ENCODE measurements at places on chromosomes 3 and 15.
A peak's percentile ranks its signal among the peaks of the same experiment; 100 is the strongest.

DNA sequence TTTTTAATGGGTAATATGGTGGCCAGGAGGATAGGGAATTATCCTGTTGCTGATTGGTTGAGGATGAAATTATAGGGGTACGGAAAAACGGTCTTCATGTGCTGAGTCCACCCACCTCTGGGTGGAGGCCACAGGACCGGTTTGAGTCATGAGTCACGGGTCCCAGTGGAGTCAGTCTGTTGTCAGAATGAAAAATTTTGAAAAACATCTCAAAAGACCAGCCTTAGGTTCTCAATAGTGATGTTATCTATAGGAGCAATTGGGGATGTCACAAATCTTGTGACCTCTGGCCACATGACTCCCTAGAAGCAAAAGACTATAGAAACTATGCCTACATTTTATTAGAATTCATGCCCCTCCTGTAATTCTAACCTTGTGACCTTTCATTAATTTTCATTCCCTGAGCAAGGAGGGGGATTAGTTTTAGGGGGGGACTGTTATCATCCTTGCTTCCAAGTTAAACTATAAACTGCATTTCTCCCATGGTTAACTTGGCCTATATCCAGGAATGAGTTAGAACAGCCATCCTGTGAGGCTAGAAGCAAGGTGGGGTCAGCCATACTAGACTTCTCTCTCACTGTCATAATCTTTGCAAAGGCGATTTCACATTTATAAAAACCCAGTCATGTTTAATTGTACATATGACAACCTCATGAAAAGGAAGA lies 101.2 kb downstream of the TCF12 start:
- no peak for DNase-seq

- DNase-seq, result no peak
These were observed 110.6 kb downstream of the THSD4 start for GRCh38 chr15:71225851-71226250.

DNA sequence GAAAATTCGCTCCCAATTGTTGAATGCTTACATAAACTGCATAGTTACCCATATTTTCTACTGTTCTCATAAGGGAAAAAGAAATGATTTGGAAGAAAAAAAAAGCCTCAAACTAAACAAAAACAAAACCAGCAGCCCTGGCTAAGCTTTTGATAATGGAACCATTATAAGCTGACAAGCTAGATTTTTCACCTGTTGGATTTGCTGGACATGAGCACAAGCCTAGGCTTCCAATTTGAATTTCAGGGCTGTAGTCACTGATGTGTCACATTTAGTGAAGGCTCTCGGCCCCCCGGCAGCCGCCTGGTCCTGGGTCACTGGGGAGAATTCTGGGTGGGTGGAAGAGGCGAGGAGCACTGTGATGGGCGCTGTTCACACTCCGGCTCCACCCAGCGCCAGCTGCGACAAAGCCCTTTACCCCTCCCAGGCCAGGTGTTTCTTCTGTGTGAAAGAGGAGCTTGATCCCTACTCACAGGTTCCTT lies 4.6 kb downstream of the FBXL22 start:
- no peak for DNase-seq

GRCh38 chr3:177890359-177890683 lies 645.9 kb upstream of the KCNMB2 start:
- DNase-seq, result no peak

DNA sequence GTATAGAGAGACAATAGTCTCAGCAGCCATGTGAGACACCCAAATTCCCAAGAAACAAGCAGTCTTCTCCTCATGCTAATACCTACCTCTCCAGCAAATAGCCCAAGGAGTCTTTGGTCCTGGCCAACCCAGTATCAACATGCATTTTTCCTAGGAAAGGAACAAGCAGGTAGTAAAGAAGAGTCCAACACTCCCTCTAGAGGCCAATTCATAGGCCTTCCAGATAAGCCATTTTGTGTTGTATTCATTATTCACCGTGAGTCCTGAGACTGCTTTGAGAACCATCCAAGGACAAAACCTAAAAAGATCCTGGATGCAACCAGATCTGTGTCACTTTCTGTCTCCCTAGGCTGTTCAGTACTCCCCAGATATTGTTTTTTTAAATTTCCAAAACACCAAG lies 63.6 kb upstream of the SNTN start:
- DNase-seq, result no peak

DNA sequence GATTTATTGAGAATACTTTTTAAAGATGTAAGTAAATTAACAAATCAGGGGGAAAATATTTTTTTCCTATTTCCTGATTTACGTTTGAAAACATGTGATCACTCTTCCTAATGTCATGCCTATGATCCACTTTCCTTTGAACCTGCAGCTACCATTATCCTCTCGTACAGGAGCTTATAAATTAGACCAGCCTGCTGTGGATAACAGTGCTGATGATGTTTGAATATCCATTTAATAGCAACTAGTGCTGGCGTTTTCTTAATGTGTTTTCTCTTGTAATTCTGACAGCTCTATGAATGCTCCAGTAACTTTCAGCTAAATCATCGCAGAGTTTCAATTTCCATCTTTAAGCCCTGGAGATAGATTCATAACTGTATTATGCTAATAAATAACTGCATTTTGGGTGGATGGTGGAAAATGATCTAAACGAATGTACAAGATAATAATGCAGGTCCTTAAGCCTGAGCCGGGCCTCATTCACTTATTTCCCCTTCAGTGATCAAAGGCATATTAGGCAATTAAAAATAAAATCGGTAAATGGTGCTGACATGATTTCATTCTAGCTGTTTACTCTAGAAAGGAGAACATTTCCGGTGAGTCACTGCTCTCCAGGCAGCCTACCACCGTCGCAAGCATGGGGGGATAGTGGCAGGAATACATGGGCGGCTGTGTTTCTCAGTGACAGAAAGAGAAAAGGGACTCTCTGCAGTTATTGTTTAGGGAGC lies 58.5 kb upstream of the SLC24A5 start:
- no peak for DNase-seq

- peak; percentile 20 for DNase-seq
These were observed 22.8 kb downstream of the KLHL25 start for GRCh38 chr15:85771781-85772445.

- no peak for DNase-seq
These were observed 107.2 kb downstream of the SNRPN start for GRCh38 chr15:25061808-25062550.

DNA sequence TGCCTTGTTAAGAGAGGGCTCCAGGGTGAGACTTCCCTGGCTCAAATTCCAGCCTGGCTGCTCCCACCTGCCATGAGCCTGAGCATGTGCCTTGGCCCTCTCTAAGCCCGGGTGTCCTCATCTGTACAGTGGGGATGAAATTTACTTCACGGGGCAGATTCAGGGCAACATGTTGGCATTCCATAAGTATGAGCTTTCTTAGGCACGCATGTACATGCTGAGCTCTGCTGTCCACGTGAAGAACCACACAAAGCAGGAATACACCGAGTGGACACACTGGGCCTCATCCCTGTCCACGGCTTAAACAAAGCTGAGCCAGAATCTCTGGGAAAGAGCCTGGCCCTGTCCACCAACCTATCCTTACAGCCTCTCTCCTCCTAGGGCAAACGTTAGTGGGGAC lies 167.4 kb downstream of the OSBPL10 start:
- no peak for DNase-seq

DNA sequence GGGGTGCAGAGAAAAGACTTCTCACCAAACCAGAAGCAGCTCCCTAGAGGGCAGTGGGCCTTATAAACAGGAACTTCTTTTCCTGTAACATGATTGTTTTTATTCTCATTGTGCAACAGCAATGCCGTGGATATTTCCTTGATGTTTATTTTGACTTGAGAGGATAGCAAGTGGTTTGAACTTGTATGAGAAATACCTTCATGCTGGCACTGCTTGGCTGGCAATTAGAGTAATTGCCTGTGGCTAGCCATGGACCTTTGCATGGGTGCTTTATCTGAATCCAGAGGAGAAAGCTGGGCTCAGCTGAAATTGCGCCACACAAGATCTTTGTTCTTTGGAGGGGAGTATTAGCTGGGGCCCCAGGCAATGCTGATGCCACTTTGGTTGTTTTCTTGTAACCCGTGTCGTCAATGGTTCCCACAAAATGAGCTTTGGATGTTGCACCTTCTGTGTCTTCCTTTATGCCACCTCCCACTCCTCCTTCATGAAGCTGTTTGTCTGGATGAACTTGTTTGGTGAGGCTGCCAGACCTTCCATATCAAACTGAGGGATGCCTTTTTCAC lies 37.9 kb downstream of the CMTM8 start:
- DNase-seq, result peak; percentile 20

- no peak for DNase-seq
These were observed 3.4 kb upstream of the SKOR1 start for GRCh38 chr15:67821784-67822440.

DNA sequence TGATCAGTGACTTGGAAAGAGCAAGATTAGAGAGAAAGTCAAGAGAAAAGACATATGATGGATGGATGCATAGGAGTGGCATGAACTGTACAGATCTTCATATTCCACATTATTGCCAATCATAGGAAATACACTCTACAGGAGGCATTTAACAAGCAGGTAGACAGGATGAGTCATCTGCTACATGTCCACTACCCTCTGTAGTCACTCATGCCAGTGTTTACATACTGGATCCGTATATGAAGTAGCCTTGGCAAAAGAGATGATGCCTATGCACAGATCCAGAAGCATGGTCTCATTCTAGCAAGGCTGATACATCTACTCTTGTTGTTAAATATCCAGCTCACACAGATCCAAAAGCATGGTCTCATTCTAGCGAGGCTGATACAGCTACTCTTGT lies 632.1 kb downstream of the ROBO2 start:
- DNase-seq, result no peak

- peak; percentile 2 for DNase-seq
These were observed 142.8 kb downstream of the NTRK3 start for GRCh38 chr15:88113613-88114308.

DNA sequence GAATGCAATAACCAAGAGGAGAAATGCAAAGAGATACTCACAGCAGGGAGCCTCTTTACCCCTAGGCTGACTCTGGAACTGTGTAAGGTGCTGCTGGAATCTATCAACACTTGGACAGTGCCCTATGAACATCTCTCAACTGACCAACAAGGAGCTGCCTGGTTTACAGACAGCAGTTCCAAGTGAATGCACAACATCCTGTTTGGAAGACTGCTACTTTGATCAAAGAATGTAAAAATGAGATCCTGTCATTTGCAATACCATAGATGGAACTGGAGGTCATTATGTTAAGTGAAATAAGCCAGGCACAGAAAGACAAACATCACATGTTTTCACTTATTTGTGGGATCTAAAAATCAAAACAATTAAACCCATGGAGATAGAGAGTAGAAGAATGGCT lies 136.3 kb downstream of the IMPG2 start:
- DNase-seq, result no peak

GRCh38 chr3:2301361-2301760 lies 202.7 kb downstream of the CNTN4 start:
- DNase-seq, result no peak

GRCh38 chr3:107870943-107871638 lies 219.7 kb downstream of the CD47 start:
- DNase-seq, result no peak

DNA sequence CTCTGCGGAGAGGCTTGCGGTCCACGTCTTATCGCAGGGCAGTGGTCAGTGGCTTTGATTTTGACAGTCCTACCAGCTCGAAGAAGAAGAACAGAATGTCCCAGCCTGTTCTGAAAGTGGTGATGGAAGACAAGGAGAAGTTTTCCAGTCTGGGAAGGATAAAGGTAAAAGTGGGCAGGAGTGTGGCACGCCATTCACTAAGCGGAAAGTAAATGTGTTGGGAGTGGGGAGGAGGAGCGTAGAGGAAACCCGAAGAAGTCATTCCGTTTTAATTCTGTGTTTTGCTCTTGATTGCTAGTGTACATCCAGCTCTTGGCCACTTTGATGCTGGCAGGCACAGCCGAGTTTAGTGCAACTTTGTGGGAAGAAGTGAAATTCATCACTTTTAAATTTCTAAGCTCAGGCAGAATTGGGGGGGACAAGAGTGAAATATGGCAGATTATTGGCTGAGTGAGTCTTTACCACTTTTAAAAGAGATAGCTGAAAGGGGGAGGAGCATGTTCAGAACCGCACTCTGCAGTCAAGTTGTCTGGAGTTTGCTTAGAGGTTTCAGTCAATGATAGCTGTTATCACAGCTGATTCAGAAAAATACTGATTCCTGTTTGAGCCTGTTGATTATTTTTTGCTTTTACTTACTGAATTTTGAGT lies 1.8 kb downstream of the ARHGEF26 start:
- DNase-seq, result no peak

- DNase-seq, result no peak
These were observed 8.2 kb downstream of the SLC27A2 start for GRCh38 chr15:50190166-50190570.

DNA sequence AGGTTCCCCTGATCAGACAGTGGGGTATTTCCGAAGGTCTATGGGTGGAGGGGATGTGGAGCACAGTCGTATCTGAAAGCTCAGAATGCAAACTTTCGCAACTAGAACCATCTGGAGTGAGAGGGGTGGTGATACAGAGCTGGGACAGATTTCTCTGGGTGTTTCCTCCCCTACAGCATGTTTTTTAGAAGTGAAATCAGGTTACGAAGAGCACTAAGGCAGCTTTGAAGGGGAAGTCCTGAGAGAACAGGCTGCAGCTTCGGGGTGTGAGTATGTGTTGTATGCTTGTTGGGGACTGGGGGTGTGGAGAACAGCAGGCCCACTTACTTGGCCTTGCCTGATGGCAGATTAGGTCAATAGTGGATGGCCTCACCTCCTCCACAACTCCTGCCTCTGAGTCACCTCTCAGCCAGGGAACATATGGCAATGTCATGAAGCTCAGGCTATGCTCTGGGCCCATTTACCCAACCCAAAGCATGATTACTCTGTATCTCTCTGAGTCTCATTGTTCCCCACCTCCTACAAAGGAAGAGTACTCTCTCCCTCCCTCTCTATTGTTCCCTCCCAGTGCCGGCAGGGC lies 107.2 kb upstream of the RASGRP1 start:
- no peak for DNase-seq

DNA sequence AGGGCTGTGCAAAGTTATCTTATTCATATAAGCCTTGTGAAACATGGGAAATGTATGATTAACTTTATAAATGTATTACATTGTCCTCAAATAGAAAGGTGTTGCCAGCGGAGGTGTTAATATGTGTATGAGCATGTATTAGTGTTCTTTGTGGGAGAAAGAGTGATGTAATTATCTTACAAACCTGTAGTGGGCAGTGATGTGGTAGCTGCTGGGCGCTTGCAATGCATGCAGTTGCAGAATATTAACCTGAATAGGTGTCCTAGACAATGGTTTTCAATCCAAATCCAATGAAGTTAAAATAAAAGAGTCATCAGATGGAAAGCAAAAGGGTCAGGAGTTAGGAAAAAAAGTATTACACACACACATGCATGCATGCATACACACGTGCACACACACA lies 881.3 kb upstream of the CADM2 start:
- no peak for DNase-seq

DNA sequence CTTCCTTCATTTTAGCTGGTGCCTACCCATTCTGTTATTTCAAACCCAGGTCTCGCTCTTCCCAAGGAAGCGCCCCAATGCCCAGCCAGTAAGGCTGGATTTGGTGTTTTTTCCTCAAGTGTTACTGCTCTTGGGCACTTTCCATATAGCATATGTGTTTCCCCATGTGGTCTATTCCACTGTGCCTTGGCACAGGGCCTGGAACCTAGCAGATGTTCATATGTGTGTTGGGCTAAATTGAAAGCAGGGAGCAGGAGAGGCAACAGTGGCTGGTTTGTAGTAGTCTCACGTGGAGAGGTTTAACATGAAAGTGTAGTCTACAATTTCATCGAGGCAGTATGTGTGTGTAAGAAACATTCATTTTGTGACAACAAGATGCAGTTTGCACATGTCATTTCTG lies 48.2 kb upstream of the TEX264 start:
- peak; percentile 37 for DNase-seq
